ENCODE measurements at places on chromosomes 1 and 21.
A peak's percentile ranks its signal among the peaks of the same experiment; 100 is the strongest.

GRCh38 chr1:108504447-108504846, 54.3 kb downstream of the NBPF6 start:
- DNase-seq = no peak

DNA sequence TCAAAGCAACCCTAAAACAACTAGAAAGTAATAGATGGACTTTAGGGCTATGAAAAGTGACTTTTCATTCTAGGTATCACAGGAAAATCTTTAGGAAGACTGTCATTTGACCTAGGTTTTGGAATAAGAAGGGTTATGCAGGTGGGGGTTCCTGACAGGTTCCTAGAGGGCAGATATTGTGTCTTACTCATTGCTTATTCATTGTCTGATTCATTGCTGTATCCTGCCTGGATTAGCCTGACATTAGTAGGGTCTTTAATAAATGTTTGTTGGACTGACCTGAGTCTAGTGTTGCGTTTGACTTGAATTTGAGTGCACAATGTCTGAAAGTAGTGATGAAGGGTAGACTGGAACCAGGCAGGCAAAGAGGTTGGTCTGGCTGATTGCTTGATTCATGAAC, 6.0 kb downstream of the FNBP1L start:
- DNase-seq = no peak

- no peak for DNase-seq
Measured at GRCh38 chr1:41766546-41766945, 152.2 kb downstream of the HIVEP3 start.

DNA sequence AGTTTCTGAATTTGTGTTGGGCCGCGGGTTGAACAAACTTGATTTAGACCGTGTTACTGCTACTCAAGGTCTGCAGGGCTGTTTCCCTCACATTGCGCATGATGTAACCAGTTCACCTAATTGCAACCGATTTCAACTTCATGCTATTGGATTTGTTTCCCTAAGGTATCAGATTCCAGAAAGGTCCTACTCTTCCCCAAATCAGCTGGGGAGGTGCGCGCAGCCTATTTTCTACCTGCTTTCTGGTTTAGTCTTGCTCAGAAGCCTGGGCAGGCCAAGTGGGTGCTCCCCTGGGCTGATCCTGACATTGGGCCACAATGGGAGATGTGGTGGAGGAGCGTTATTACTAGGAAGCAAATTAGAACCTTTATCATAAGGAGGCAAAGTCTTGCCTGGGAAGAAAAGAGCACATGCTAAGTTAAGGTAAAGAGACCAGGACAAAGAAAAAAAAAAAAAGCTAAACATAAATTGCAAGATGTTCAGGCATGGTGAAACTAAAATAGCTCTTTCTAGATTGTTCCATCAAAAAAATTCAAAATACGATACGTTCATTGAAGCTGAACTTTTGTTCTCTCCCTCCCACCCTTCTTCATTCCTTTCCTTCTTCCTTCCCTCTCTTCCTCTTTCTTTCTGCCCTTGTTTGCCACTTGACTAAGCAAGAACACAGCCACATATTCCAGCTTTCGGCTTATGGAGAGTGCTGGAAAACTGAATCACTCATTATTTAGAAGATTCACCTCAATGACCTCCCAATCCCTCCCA, 28.8 kb upstream of the TARBP1 start:
- DNase-seq = no peak

- DNase-seq = no peak
Measured at GRCh38 chr21:28518630-28519029, 474.0 kb downstream of the LTN1 start.

DNA sequence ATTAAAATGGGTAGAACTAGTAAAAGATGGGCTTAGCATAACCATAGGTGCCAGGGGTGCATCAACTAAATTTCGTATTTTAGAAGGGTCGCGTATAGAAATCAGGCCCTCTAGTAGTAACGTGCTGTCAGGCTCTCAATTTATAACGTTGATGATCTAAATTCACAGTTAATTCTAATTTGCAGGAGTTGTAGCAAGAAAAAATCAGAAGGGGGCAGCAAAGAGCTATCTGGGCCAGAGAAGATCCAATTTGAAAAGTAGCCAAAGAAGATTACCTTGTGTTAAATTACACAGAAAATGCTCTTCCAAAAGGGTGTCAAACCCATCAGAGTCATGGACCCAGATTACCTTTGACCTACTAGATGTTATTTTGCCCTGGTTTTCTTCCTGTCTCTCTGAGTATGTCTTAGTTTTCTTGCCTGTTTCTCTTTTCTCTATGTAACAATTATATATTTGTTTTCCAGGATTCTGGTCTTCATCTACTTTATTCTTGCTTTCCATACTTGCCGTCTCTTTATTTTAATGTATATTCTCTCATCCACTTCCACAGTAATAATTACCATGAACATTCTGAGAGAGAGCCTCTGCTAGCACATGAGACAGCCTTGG, 1030.9 kb downstream of the AMY1C start:
- peak; percentile 24 for DNase-seq

DNA sequence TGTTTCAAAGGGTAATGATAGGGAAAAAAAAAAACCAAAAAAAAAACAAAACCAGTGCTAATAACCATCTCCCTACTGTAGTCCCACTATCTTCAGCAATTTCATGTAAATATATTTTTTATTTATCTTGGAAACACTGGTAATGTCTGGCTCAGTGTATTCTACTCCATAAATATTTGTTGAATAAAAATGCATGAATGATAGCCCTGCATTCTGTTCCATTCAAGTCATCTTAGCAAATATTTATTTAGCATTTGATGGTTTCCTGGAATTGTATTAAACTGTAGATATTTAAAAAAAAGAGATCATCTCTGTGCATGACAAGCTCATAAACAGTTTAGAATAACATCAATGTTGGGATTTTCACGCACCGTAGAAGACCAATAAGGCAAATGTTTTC, 24.2 kb downstream of the IL23R start:
- DNase-seq = no peak

DNA sequence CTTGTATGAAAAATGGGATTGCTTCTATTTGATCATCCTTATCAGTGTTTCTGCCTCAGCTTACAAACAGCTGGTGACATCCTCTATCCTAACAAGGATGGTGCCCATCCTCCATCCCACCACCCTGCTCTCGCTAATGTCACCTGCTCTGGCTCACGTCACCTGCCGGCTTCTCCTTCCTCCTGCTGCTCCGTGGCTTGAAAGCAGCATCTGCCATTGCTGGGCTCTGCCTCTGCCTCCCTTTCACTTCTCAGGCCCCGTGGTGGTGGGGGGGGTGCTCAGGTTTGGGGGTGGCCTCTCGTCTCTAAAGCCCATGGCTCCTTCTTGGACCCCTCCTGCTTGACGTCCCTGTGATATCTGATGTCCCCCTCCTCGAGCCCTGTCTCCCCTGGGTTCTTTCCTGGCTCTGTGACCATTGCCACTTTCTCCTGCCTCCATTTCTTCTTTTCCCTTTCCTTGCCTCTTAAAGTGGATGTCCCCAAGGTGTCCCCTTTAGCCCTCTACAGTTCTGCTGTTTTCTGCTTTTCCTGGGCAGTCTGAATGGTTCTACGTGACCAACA, 135.5 kb upstream of the ERRFI1 start:
- DNase-seq = no peak

GRCh38 chr1:11664336-11665065, 501 bp downstream of the FBXO6 start:
- no peak for DNase-seq

DNA sequence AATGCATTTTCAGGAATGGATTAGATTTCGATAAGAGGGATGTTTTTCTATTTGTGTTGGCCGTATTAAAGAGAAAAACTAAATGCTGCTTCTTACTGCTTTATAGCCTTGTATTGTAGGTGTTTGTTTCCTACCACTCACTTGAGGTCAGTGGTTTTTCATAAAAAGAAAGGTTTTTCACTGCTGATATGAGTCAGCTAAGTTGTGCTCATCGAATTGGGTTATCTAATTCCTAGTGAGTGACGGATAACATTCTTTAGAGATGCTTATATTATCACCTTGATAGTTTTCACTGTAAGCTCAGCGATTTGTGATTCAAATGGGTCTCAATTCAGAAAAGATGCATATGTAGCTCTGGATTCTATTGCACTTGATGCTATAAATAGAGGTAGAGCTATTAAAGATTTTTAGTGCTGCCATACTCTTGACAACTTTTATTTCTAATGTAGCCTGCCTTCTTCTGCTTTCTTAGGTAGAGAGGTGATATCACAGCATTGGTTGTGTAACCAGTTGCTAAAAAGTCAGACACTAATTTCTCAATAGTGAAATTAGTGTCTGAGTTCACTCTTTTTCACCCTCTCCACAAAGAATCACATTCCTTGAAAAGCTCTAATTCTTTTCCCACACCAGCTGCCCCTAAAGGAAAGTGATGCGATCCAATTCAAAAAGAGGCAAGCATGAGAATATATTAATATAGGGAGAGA, 180.0 kb downstream of the RASAL2 start:
- no peak for DNase-seq

GRCh38 chr1:2350911-2351655, 40.3 kb downstream of the MORN1 start:
- DNase-seq = no peak

- no peak for DNase-seq
Measured at GRCh38 chr1:185567440-185567839, 166.8 kb upstream of the HMCN1 start.

- DNase-seq = peak; percentile 7
Measured at GRCh38 chr1:42157667-42158066, 4.5 kb downstream of the GUCA2B start.

DNA sequence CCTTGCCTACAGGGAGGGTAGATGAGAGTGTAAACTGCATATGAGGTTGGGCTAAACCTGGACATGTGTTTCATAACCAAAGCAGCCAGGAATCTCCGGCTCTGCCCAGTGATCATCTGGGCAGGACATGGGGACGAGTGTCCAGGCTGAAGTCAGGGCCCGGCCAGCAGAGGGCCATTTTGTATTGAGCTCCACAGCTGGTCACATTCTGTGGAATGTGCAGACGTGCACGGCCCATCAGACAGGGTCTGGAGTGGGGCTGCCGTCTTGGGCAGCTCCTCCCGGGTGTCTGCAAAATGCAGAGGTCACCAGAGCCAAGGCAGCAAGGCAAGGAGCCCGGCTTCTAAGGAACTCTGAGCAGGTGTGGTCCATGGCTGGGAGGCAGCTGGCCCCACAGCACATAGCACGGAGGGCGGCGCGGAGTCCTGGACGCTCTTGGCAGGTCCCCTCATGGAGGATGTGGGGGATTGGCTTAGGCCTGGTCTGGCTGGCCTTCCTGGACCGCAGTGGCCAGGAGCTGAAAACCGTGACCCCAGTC, 6.2 kb downstream of the LRRC3 start:
- no peak for DNase-seq

GRCh38 chr1:42038261-42038660, 114.9 kb upstream of the GUCA2B start:
- no peak for DNase-seq

GRCh38 chr21:15001857-15002606, 62.8 kb downstream of the NRIP1 start:
- peak; percentile 35 for DNase-seq

DNA sequence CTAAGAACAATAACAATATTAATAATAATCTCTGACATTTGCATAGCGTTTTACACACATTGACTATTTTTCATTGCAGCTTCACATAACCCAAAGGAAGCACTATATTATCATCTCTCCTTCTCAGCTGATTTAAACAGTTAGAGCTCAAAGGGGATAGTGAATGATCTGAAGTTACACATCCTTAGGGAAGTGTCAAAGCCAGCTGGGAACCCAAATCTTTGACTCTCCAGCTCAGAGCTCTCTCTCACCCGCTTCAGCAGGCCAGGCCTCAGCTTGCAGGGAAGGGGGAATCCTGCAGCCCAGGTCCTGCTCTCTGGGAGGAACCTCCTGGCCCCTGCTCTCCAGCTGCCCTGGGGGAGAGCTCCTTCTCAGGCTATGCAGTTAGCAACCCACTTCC, 26.3 kb downstream of the PLEKHA6 start:
- DNase-seq = no peak

- DNase-seq = no peak
Measured at GRCh38 chr1:169236143-169236542, 129.7 kb downstream of the ATP1B1 start.

- no peak for DNase-seq
Measured at GRCh38 chr1:109133815-109134214, 19.9 kb downstream of the ELAPOR1 start.

- no peak for DNase-seq
Measured at GRCh38 chr1:225440380-225441221, 12.8 kb upstream of the LBR start.

DNA sequence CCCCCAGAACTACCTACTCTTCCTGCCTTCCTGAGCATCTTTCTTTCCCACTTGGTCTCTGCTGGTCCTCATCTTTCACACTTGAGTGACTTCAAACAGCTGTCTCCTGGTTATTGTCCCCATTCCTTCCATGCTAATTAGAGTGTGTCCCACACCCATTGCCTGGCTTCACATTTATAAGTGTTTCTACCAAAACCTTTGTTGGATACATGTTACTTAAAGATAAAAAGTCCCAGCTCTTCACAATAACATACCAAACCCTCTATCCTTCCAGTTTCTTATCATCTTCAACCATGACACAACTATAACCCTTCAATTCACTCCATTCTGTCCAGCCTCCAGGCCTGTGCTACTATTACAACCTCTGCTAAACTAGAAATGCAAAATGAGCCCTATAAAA, 41.0 kb downstream of the VCAM1 start:
- no peak for DNase-seq

DNA sequence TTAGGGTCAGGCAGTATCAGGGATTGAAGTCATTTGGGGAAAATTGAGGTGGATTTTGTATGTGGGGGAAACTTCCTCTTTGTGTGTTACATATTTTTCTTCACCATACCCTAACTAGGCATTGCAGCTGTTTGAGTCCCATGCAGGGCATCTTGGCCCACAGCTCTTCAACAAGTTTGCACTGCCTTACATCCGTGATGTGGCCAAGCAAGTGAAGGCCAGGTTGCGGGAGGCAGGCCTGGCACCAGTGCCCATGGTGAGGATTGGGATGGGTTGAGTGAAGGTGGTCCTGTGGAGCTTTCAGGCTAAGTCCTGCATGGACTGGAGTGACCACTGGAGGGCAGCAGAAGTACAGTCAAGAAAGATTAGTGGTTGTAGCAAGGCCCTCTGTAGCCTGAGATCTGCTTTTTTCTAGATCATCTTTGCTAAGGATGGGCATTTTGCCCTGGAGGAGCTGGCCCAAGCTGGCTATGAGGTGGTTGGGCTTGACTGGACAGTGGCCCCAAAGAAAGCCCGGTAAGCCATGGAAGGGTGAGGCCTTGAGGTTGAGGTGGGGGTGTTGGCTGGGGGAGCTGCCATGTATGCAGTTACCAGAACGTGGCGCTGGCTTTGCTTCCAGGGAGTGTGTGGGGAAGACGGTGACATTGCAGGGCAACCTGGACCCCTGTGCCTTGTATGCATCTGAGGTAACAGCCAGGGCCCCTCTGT, 2.4 kb downstream of the UROD start:
- DNase-seq = peak; percentile 78

DNA sequence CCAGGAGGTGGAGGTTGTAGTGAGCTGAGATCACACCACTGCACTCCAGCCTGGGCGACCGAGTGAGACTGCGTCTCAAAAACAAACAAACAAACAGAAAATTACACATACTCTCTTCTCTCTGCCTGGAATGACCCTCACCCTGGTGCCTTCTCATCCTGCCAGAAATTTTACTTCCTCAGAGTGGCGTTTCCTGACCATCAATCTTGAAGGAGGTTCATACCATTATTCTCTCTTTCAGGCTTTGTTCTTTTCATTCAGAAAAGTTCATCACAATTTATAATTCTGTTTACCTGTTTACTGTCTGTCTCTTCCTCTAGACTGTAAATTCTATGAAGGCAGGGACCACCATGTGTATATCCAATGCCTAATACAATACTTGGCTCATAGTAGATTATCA, 79.3 kb downstream of the RPS6KA1 start:
- no peak for DNase-seq

GRCh38 chr1:27513958-27514357, 24.0 kb upstream of the WASF2 start:
- DNase-seq = no peak
